Glutamatergic neuron (in vitro differentiated cells): ENCODE measurements at places on chromosomes 11 and 22.

GRCh38 chr11:11016943-11017342 lies 159.1 kb upstream of the ZBED5 start:
- DNase-seq, result no peak

GRCh38 chr11:86702220-86702983 lies 30.0 kb upstream of the ME3 start:
- DNase-seq, result no peak

DNA sequence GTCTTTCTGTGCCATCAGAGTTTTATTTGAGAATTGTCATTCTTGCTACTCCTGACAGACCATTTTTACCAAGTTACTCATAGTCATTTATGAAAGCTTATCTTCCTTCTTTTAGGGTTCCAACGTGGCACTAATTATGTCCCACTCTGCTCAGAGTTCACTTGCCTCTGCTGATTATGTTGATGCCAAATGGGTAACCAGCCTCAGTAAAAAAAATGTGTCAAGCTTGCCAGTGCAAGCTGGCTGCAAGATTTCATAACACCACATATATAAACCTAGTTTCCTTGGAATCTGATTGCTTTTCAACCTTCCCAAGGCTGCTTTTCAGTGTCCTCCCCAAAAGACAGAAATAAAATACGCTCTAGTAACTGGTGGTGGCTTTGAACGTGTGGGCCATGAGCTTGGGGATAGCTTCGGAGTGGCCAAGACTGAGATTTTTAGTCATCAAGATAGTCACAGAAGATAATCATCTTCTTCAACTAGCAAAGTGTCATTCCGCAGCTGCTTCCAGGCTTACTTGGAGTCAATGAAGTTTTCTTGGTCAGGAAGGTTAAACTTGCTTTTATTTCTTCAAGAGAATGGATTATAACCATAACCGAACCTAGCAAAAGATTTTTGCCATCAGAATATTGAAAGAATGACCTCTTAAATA lies 29.5 kb upstream of the APOA1 start:
- DNase-seq, result no peak

DNA sequence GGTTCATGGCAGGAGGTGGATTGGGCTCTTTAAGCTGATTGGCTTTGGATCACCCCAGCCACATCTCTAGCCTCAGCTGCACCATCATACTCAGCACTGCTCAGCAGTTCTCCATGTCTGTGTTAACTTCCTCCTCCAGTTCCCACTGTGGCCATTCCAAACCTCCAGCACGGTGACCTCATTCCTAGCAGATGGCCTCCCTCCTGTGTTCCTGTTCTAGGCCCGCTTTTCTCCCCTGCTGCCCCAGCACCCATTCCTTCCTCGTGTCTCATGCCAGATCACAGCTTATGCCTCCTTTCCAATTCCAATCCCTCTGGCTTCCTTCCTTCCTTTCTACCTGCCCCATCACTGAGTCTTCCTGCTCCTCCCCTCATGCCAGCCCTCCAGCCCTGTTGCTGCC lies 96.1 kb downstream of the MICAL2 start:
- no peak for DNase-seq
